Activated T-helper 1 cell treated with anti-CD3 and anti-CD28 coated beads, Interleukin-2, amount 50 U/mL, for 16 hours (primary cell): ENCODE measurements at places on chromosomes 12 and 14.

GRCh38 chr12:92603741-92604432 is 98.9 kb upstream of the PLEKHG7 start:
- no peak for DNase-seq

DNA sequence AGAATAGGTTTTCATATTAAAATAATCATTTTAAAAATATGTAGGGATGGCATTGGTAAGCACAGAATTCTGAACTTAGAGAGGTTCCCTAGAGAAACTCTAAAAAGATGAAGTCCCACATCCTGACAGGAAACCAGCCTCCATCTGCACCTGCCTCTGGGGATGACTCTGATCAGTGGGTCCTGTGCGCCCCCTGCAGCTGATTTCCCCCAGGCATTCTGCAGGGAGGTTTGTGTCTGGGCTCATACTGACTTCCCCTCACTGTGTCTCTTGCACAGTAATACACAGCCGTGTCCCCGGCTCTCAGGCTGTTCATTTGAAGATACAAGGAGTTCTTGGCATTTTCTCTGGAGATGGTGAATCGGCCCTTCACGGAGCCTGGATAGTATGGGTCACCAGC is 602.9 kb downstream of the TMEM121 start:
- DNase-seq = no peak

DNA sequence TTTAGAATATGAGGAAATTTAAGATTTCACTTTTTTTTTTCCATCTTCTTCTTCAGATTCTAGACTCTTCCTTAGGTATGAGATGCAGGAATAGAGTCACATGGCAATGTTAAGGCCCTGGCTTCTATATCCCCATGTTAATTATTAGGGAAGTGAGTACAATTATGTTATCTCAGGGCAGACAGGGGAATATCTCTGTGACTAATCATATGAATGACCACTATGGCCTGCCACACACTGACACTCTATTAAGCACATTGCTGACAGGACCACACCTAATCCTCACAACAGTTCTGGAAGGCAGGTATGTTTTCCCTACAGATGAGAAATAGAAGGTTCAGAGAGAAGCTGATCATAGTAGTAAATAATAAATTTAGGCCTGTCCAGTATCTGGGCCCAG is 69.4 kb upstream of the PTPRQ start:
- DNase-seq = no peak

DNA sequence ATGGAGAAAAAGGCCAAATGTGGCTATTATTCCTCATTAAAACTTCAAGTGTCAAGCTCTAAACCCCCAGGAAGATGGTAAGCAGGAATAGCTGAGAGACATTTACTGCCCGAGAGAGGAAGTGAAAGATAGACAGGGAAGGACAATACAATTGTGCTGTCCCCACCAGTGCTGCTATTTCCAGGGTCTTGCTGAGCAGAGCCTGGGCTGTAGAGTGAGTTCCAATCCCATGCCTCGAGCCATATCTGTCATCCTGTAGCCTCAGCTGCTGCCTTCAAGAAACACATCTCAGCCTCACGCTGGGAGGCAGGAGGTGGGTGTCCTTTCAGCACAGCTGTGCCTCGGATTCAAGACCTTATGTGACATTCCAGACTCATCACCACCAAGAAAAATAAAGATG is 114.0 kb downstream of the RPAP3 start:
- no peak for DNase-seq

- DNase-seq = no peak
These were observed 89.1 kb downstream of the MIA2 start for GRCh38 chr14:39322807-39323206.

GRCh38 chr12:64806593-64807460 is 17.6 kb upstream of the TBC1D30 start:
- DNase-seq = no peak
